ENCODE measurements at places on chromosomes 5 and 9. TPM values are rescaled to one million over a fixed set of nuclear protein-coding genes. Genes with fewer than 3 reads are reported as not detected.

The PHF24 gene
- 1.00 TPM for polyA plus RNA-seq

The RALGDS gene
- polyA plus RNA-seq = 36.8 TPM

The NDUFS6 gene
- 64.5 TPM for polyA plus RNA-seq

The EFCAB9 gene
- polyA plus RNA-seq = not detected

The PDGFRB gene
- polyA plus RNA-seq = 136 TPM

The NINJ1 gene
- 39.2 TPM for polyA plus RNA-seq

The SLCO6A1 gene
- polyA plus RNA-seq = not detected

The ADAMTS12 gene
- 16.1 TPM for polyA plus RNA-seq

The ZNF879 gene
- polyA plus RNA-seq = 8.5 TPM

The MARCHF3 gene
- polyA plus RNA-seq = 4.0 TPM

The TMEM232 gene
- 7.2 TPM for polyA plus RNA-seq

The STPG3 gene
- 4.8 TPM for polyA plus RNA-seq

The TPM2 gene
- 208 TPM for polyA plus RNA-seq

The ABLIM3 gene
- polyA plus RNA-seq = 1.5 TPM

DNA sequence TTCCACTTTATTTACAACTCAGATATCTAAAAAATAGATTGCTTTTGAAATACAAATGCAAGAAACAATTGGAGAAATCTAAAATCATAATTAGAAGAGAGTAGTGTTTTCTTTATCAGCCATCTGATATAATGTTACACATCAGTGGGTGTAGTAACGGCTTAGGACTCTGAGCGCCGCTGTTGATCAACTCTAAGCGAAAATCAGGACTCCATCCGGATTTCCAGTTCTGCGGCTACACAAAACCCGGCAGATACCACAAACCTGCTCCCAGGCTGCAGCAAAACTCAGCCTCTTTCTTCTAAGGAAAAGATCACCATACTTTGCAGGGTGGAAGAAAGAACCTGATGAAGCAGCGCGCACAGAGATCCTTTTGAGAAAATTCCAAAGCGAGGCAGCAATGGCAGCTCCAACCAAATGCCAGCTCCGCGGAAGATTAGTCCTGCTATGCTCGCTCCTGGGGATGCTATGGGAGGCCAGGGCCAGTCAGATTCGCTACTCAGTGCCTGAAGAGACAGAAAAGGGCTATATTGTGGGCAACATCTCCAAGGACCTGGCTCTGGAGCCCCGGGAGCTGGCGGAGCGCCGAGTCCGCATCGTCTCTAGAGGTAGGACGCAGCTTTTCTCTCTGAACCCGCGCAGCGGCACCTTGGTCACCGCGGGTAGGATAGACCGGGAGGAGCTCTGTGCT lies at the start of gene PCDHGA9:
Gene PCDHGA9 (plus strand): TSS at position 226 of the 691 bp plus-strand sequence. CDS start 175 bp downstream, at position 401.
- no peak for DNase-seq

GRCh38 chr9:121206516-121207370 lies 5.1 kb upstream of the RAB14 start:
- no peak for DNase-seq

DNA sequence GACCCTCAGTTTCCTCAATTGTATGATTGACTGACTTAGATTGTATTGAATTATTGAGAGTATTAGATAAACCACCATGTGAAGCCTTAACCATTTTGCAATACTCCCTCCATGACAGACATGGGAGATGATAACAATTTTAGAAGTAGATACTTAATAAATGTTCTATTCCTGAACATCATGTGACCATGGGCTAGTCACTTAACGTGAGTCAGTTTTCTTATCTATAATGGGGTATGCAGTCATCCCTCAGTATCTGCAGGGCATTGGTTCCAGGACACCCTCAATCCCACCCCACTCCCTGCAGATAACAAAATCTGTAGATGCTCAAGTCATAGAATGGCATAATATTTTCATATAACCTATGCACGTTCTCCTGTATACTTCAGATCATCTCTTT lies 31.0 kb downstream of the SNX18 start:
- no peak for DNase-seq

DNA sequence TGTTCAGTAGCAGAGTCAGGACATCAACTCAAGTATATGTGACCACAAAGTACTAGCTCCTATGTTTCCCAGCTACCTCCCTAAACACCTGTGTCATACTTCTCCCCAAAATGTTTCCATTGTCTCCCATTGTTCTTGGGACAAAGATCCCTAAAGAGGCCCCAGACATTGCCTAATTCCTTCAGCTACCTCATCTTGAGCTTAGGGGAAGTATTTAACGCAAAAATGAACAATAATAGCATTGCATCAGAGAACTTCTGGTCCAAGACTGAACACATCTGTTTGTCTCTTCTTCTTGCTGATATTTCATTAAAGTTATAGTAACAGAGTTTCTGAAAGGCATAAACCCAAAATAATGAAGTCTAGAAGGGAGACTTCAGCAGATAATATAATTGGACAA lies 430.8 kb downstream of the MTRR start:
- no peak for DNase-seq

- no peak for DNase-seq
Observed at GRCh38 chr9:7363777-7364477, 435.7 kb downstream of the DMAC1 start.

DNA sequence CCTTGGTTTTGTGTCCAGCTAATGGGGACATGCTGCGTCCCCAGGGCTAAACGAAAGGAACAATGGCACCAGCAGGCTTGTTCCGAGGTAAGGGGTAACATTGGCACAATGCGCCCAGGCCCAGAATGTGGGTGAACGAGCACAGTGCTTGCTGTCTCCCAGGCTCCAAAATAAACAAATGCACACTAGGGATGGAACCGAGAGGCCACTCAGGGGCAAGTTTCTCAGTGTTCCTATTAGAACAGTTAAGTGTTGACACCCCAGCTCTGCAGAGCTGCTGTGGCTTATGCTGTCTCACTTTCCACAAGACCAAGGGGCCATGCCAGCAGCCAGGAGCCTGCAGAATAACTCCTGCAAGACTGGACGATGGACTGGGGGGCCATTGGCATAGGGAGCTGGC lies 492.4 kb downstream of the GADD45G start:
- DNase-seq = no peak

GRCh38 chr9:16180546-16180945 lies 627.7 kb downstream of the CCDC171 start:
- DNase-seq = no peak

DNA sequence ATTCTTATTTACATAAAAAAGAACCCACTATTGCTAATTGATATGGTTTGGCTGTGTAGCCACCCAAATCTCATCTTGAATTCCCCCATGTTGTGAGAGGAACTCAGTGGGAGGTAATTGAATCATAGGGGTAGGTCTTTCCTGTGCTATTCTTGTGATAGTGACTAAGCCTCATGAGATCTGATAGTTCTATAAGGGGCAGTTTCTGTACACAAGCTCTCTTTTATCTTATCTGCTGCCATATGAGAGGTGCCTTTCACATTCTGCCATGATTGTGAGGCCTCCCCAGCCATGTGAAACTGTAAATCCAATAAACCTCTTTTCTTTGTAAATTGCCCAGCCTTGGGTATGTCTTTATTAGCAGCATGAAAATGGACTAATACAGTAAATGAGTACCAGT lies 58.2 kb upstream of the PRR16 start:
- DNase-seq = no peak

DNA sequence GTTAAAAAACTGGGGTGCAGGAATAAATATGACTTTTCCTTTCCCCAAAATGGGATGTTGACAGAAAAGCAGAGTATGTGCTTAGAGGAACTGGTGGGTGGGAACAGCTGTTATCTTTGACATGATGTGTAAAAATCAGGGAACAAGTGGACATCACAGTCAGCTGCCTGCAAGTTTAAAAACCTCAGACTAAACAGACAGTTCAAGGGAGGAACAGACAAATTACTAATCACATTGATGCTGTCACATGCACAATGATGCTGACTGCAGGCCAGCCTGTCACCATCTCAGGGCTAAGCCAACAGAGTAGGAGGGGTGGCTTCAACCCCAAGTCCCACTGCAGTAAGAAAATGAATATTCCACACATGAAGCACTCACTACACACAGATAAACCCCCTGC lies 38.2 kb upstream of the UBAP2 start:
- no peak for DNase-seq

DNA sequence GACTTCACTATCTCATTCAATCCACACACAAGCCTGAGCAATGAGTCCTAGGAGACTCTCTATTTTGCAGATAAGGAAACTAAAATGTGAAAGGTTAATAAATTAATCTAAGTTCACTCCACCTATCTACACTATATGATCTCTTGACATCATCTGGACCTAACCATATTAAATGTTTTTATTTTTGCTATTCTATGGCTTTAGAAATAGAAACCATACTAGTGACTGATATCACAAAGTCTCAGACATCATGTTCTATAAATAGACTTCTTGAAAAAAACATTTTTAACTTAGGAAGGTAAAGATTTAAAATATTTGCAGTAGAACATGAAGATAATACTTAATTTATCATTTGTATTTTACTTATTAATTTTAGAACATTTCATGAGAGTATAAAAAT lies 9.4 kb upstream of the ADGRV1 start:
- DNase-seq = no peak

GRCh38 chr9:81886665-81887064 lies 41.6 kb upstream of the SPATA31D4 start:
- DNase-seq = no peak

DNA sequence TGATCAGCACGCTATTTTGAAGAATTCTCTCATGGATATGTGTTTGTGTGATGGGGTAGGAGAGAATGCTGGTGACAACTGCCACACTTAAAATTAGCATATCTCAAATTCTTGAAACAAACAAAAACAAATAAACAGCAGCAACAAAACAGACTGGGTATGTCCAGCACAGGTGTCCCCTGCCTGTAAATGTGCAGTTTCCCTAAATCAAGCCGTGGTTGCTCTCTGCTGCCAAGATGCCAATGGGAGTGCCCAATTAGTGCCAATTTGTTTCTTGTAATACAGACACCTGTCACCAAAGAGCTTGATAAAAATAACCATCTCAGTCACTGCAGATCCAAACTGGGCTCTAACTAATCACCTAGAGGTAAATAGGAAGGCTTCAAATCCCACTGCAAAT lies 144.2 kb upstream of the SMARCA2 start:
- no peak for DNase-seq

DNA sequence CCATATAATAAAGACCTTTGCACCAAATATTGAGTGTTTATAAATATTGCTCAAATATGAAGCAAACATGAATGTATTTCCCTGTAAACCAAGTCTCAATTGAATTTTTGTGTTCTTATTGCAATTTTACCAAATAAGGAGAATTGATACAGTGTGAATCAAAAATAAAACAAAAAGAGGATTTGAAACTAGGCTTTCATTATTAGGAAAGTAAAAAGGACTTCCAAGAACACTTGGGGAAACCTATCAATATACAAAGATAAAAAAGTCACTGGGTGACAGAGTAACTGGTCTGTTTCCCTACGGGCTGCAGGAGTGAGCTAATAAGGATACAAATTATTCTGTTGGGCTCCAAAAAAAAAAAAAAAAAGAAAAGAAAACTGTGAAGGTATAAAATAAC lies 44.8 kb upstream of the SNX2 start:
- no peak for DNase-seq

DNA sequence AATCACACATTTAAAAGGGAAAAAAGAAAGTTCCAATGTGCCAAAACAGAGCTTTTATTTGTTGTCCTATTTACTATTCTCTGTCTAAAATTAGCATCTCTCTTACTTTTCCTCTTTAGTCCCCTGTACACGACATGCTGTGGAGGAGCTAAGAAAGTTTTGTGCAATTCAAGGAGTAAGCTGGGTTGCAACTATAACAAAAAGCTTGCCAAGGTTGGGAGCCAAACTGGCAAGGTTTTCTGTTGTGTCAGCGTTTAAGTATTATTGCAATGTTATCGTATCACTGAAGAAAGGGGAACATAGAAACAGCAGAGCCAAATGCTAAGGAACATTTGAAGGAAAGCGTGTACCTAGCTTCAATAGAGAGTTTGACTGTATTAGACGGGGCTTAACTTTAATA lies 680.8 kb downstream of the CETN3 start:
- no peak for DNase-seq

- DNase-seq = no peak
Observed at GRCh38 chr5:52504584-52505240, 283.0 kb upstream of the ITGA1 start.

DNA sequence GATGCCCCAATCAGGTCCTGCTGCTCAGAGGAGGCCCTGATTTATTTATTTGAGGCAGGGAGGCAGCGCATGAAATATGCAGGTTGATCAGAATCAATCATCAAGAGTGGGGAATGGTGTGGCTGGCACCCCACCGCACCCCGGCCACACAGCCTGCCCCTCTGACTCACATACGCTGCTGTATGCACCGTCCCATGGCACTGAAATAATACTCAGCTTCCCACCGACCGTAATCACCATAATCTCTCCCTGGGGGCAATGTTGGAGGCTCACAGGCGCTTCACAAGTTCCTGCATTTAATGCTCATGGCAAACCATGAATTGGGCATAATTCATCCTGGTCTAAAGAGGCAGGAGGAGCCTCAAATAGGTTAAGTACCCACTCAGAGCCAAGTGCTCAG lies 141.2 kb upstream of the TBC1D2 start:
- no peak for DNase-seq

GRCh38 chr9:117249799-117250198 lies 165.1 kb downstream of the ASTN2 start:
- no peak for DNase-seq

DNA sequence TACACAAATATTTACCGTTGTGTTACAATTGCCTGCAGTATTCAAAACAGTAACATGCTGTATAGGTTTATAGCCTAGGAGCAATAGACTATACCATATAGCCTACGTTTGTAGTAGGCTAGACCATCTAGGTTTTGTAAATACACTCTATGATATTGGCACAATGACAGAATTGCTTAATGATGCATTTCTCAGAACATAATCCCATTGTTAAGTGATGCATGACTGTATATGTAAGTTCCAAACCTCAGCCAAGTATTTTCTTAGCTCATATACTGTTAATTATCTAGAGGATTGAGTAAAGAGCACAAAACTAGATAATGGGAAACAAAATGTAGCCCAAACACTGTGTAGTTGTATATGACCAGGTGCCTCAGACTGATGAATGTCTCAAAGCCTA lies 220.1 kb downstream of the ANXA1 start:
- no peak for DNase-seq

DNA sequence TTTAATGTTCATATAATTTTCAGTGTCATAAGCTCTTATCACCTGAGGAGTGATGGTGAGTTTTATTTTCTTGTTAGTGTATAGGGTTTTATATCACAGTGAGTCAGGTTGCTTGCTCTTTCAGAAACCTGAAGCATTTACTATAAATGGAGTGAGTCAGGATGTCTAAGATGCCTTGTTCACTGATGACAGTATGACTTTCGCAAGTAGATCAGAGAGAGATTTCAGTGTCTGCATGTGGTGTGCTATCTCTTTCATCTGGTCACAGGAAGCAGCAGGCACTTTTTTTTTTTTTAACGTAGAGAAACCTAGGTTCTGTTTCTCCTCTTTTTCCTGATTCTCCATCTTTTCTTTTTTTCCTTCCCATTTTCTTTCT lies 237.1 kb downstream of the DMRTA1 start:
- no peak for DNase-seq

- no peak for DNase-seq
Observed at GRCh38 chr9:107378006-107378405, 94.9 kb downstream of the RAD23B start.

DNA sequence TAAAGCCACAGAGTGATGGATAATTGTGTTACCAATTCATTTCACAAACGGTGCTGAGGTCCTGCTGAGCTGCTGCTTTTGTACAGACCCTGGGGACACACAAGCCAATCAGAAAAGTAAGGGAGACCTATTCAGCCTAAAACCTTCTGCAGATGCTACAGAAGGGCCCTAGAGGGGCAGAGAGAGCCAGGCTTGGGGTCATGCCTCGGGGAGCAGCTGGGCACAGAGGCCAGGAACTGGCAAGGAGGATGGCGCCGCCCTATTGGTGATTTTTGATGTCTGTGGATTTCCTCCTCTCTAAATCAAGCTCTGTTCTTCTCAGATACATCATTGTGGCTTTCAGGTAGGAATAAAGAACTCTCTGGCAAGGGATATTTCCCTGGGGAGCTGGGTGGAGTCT lies 181.9 kb downstream of the ZNF462 start:
- DNase-seq = no peak

Data from left renal pelvis (tissue), 4 donors.